ENCODE measurements at places on chromosomes 5 and 9.

GRCh38 chr5:179767496-179768100 is 26.2 kb upstream of the LTC4S start:
- no peak for DNase-seq

GRCh38 chr5:3180636-3181035 is 415.0 kb upstream of the IRX1 start:
- no peak for DNase-seq

DNA sequence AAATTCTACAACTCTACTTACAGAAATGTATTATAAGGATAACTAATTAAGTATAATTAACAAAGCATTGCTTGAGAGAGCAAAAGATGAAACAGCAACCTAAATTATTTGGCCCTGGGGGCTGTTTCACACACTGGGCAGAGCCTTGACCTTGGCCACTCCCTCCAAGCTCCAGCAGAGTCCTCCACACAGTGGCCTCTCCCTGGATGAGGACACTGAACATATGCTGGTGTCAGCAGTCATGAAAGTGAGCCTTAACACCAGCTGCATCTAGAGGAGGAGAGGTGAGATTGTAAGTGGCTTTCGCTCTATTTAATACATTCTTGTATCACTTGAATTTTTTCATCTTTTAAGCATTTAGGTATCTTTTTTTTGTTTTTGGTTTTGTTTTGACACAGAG is 23.3 kb upstream of the ZDHHC12 start:
- no peak for DNase-seq

GRCh38 chr9:90881648-90882047 is 80.0 kb downstream of the SYK start:
- DNase-seq = no peak

- no peak for DNase-seq
These were observed 33.3 kb upstream of the DAPK1 start for GRCh38 chr9:87464110-87464991.
